Progenitor cell of endocrine pancreas (in vitro differentiated cells): ENCODE measurements at places on chromosomes 7 and 10.

DNA sequence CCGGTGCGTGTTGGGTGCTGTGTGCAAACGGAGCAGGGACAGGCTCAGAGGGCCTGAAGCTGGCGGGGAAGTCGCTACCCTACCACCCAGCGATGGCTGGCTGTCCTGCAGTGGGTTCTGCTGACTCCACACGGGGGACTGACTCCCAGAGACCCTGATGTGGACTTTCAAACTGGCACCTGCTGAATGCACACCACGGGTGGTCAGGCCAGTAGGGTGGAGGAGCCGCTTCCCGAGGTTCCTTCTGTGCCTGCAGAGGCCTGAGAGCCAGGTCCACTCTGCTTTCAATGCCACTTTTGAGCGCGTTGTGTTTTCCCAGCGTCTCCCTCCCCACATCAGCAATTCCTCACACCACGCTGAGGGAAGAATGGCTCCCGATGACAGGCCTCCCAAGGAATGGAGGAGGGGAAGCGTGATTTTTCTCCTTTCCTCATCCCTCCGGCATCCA lies 135.3 kb downstream of the ADARB2 start:
- H3K4me1 ChIP-seq, result peaks cover 4% of the 10 kb centered on the region
- no peaks in the 10 kb centered on the region for H3K36me3 ChIP-seq
- H3K27me3 ChIP-seq, result peaks cover 12% of the 10 kb centered on the region
- H3K27ac ChIP-seq, result no peak overlapping the region
- no peak overlapping the region for H3K4me3 ChIP-seq

DNA sequence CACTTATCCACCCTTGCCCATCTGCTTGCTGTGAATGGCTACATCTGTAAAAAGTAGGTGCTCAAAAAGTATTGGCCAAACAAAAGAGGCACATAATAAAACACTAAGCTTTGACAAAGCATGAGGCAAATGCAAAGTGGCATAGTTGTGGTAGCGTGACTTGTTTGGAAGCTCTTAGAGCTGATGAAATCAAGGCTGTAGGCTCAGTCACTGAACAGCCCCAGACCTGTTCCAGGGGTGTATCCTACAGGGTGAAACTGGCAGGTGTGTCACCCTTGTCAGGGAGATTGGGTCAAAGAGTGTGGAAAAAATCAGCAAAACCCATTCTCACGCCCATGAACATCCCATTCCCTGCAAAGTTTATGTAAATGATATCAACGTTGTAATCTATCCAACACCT lies 427.4 kb downstream of the PLXNA4 start:
- H3K27me3 ChIP-seq, result peaks cover 17% of the 10 kb centered on the region
- no peak overlapping the region for H3K4me3 ChIP-seq
- no peak for DNase-seq

GRCh38 chr7:158112571-158113320 lies 474.9 kb downstream of the PTPRN2 start:
- no peak overlapping the region for H3K27ac ChIP-seq
- no peak for DNase-seq

- no peak overlapping the region for H3K27ac ChIP-seq
- no peak overlapping the region for H3K4me3 ChIP-seq
- H3K36me3 ChIP-seq, result no peaks in the 10 kb centered on the region
- no peaks in the 10 kb centered on the region for H3K27me3 ChIP-seq
- no peak for DNase-seq
Observed at GRCh38 chr7:82631998-82632397, 188.4 kb upstream of the CACNA2D1 start.

DNA sequence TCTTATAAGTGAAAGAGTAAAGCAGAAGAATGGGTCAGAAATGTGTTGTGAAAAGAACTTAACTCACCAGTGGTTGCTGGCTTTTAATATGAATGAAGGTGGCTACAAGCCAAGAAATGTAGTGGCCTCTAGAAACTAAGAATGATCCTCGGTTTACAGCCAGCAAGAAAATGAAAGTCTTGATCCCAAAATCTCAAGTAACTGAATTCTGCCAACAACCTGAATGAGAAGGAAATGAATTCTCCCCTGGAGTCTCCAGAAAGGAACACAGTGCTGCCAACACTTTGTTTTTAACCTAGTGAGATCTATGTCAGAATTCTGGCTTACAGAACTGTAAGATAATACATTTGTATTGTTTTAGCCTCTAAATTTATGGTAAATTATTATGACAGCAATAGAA lies 193.0 kb downstream of the FZD1 start:
- no peak overlapping the region for H3K27ac ChIP-seq
- H3K4me3 ChIP-seq, result no peak overlapping the region
- no peaks in the 10 kb centered on the region for H3K4me1 ChIP-seq
- H3K36me3 ChIP-seq, result peaks cover 1% of the 10 kb centered on the region
- no peak for DNase-seq
- H3K27me3 ChIP-seq, result no peaks in the 10 kb centered on the region

DNA sequence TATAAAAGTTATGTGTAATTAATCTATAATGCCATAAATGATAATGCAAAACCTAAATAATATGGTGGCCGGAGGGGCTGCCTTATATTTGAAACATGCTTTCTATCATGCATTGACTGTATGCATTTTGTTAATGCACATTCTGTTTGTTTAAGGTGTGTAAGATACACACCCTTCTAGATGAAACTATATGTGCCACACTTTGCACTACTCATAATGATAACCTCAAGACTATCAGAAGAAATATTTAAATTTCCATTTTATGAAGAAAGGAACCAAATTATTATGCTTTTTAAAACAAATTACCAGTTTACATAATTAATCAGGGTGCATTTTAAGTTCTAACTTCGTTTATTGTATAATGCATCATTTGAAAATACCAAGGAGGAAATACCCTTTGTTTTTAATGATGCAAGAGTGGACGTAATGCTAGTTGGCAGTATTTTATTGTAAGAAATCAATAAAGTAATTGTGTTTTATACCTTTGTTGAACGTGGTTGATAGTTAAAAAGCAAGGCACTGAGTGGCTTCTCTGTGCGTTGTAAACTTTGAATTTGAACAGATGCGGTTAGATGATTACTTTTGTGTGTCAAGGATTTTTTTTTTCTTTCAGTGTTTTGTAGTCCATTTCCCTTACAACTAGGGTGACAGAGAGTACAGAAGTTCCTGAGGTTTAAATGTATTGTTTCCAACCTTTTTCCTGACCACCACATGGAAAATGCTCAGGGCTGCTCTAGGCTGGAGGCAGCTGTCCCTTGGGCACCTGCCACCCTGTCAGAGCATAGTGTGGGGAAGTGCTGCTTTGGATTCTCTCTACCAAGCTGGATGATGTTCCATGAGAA lies 21.6 kb downstream of the NRBF2 start:
- peaks cover 9% of the 10 kb centered on the region for H3K4me1 ChIP-seq
- no peak overlapping the region for H3K4me3 ChIP-seq
- no peak for DNase-seq
- no peaks in the 10 kb centered on the region for H3K27me3 ChIP-seq
- peaks cover 16% of the 10 kb centered on the region for H3K36me3 ChIP-seq

DNA sequence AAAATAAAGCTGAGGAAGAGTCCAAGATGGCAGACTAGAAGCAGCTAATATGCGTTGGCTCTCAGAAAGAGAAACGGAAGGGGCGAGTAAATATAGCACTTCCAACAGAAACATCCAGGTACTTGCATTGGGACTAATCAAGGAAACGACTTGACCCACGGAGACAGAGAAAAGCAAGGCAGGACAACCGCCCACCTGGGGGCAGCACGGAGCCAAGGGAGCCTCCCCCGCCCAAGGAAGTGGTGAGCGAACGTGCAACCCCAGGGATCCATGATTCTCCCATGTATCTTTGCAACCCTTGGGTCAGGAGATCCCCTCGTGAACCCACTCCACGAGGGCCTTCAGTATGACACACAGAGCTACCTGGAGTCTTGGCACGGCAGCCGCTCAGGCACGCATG lies 45.4 kb upstream of the GRM3 start:
- peaks cover 3% of the 10 kb centered on the region for H3K4me1 ChIP-seq
- H3K27ac ChIP-seq, result no peak overlapping the region
- no peak overlapping the region for H3K4me3 ChIP-seq
- H3K36me3 ChIP-seq, result no peaks in the 10 kb centered on the region
- DNase-seq, result no peak
